ENCODE measurements at places on chromosomes 13 and 19. TPM values are rescaled to one million over a fixed set of nuclear protein-coding genes. Genes with fewer than 3 reads are reported as not detected.

Gene N4BP2L2
- 144 TPM for total RNA-seq

Gene ASF1B
- total RNA-seq: 12.4 TPM

Gene RXFP2
- not detected for total RNA-seq

Gene MISP3
- total RNA-seq: 0.46 TPM

Gene TYROBP
- not detected for total RNA-seq

Gene CATSPERD
- not detected for total RNA-seq

Gene GRIK5
- total RNA-seq: under 0.01 TPM

Gene REEP6
- 6.5 TPM for total RNA-seq

Gene ANO8
- 4.4 TPM for total RNA-seq

Gene ASPDH
- total RNA-seq: not detected

Gene AKT2
- total RNA-seq: 138 TPM

Gene NALCN
- 0.33 TPM for total RNA-seq

Gene IGSF23
- not detected for total RNA-seq

Gene B3GNT3
- under 0.01 TPM for total RNA-seq

Gene LRRC63
- total RNA-seq: 1.5 TPM

Gene ADGRE3
- not detected for total RNA-seq

Gene EPSTI1
- 39.8 TPM for total RNA-seq

Gene ZNF491
- total RNA-seq: 6.5 TPM

Gene CCNA1
- 4.0 TPM for total RNA-seq

Gene NKG7
- not detected for total RNA-seq

Gene SOX1
- total RNA-seq: 0.33 TPM

Gene MEF2B
- 1.00 TPM for total RNA-seq

Gene KRTDAP
- not detected for total RNA-seq

Gene TNFRSF19
- 73.3 TPM for total RNA-seq

Gene SHFL
- total RNA-seq: 121 TPM

Gene TSSK6
- total RNA-seq: 0.67 TPM

Gene MTUS2
- under 0.01 TPM for total RNA-seq

Gene ZNF69
- total RNA-seq: 13.6 TPM

Gene SERTM1
- total RNA-seq: not detected

Gene SOX21
- not detected for total RNA-seq

Gene ZNF8
- total RNA-seq: 3.8 TPM

Gene ERVV-1
- not detected for total RNA-seq

Gene ZNF726
- total RNA-seq: 4.0 TPM
